ENCODE measurements at places on chromosomes 12 and 14.

DNA sequence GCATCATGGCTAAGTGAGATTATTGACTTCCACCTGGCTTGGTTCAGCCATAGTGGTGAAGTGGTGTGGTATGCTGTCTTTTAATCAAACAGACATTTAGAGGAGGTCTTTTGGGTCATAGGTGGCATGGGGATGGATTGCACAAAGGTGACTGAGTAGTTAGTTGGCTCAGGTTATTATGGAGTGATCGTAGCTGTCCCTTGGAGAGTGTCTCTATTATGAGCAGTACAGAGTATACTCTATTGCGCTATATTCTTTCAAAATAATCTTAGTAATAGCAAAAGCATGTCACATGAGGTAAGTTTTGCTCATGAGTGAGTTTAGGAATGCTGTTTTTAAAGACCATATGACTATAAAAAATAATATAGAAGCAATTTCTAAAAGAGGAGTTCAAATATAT is 60.4 kb downstream of the RASSF8 start:
- DNase-seq = no peak

DNA sequence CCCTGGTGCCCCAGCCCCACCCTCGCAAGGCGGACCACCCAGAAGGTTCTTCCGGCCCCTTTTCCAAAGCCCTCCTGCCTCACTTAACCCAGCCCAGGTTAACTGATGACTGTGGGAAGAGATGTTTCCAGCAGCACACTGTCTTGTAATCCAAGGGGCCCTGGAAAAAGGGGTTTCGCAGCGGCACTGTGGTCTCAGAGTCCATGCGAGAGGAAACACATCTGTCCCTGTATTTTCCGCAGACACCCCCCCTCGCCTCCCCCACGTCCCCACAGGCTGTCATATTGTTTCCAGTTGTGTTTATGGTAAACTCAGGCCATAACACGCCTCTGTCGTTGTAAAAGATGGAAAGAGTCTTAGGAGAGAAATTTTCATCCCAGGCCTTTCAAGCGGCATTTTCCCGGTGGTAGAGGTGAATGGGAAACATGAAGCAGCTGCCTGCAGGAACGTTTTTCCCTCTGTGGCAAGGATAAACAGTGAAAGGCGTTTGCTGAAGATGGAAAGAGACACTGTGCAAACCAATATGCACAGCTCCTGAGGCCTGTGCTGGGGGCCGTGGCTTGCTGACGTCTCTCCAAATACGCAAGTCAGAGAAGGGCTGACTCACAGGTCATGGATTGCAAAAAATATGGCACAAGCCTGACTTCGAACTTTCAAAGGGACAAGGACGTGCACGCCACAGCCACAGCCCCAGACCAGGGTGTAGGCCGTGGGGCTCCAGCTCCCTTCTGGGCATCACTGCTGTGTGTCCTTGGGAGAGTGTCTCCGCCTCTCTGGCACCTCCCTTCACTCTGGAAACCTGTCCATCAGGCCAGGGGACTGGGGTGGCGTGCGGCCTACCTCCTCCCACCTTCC is 22.5 kb upstream of the FZD10 start:
- peak; percentile 15 for DNase-seq

DNA sequence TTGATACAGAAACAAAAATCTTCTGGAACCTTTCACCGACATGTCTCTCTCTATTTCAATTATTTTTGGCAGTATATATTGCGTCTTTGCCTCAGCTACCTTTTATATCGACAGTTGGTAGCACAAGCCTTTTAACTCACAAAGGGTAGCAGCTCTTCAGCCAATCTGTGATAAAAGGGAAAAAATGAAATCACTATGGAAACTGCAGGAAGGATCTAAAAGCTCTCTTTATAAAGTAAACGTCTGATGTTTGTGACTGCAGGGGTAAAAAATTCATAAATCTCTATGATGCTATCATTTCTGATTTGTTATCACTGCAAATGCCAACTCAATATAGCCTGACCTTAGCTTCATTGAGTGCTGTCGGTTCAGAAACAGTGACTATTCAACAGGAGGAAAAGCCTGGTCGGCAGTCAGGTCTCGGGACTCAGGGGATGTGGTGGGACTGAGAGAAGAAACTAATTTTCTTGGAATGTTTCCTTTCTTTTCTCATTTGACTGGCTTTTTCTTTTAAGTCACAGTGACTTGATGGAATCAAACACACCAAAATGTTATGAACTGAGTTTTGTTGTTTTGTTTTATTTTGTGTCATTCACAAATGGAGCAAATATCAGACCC is 5.9 kb upstream of the RMST start:
- DNase-seq = no peak

DNA sequence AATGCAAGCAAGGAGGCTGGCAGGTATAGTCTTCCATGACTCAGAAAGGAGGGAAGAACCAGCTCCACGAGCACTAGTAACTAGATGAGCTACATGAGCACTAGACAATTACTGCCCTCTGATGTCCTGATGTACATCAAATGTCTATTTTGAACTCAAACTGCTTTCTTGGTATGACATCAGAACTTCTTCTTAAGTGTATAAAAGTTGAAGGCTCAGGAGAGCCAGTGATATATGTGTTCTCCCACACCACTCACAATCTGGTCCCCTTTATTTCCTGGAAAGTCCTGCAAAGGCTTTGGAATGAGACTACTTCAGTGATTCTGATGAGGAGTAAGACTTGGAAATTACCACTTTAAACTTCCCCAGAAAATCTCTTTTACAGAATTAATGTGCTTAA is 18.5 kb upstream of the DHRS7 start:
- no peak for DNase-seq

- no peak for DNase-seq
These were observed 69.9 kb downstream of the RBM19 start for GRCh38 chr12:113896194-113896593.

DNA sequence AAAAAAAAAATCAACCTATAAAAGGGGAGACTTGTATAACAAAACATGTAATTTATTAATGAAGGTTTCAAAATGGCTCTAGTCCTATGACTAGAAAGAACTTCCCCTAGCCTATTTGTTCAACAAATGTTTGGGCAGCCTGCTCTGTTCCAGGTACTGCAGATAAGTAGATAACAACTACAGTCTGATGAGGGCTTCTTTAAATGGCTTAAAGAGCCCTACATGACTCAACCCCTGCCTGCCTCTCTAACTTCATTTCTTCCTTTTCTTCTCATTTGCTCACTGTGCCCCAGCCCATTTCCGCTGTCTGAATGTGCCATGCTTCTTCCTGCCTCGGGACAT is 21.5 kb downstream of the ALDH6A1 start:
- DNase-seq = no peak

DNA sequence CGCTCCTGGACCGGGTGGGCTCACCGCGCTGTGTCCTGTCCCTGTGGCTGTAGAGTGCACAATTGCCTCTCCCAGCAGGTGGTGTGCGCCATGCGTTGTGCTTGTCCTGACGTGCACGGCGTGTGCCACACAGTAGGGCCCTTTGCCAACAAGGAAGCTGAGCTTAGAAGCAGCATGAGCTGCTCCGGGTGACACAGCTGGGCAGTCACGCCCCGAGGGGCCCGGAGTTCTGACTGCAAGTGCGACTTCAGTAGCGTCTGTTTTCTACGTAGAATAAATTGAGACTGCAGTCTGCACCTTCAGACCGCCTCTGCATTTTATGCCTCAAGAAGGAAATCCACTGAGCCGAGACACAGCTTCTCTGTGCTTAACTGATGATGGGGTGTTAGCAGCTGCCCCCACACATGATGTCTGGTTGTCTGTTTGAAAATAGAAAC is 81.6 kb downstream of the ADGRD1 start:
- DNase-seq = no peak

DNA sequence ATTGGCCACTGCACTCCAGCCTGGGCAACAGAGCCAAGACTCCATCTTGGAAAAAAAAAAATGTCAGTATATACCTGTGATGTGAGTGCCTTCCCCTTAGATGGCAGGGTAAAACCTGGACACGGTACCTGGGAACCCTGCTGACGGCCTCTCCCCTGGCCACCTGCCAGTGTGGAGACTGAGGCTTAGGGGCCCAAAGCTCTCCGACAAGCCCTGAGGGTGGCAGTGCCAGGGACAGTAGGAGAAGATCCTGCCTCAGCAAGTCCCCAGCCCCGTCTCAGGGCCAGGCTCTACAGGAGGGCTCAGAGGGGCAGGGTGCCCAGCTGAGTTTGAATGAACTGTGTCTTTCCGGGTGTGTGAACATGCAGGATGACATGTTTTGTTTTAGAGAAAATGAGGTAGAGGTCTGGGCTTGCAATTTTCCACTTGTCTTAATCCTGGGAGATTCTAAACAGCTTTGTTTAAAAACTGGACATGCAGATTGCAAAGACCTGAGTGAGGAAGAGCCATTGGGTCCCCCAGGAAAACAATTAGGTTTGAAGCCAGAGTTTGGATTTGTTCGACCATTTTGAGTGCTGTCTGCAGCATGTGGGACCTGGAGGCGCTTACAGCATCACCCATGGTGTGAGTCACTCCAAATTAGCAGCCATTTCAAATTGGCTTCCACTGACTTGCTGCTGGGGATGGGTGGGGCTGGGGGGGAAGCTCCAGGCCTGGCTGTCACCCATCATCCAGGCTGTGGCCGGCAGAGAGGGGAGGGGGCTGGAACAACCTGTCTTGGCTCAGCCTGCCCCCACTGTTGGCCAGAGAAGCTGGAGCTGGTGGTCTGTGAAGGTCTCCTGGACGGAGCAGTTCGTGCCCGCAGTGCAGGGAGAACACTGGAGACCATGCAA is 10.8 kb downstream of the TSPAN9 start:
- no peak for DNase-seq

DNA sequence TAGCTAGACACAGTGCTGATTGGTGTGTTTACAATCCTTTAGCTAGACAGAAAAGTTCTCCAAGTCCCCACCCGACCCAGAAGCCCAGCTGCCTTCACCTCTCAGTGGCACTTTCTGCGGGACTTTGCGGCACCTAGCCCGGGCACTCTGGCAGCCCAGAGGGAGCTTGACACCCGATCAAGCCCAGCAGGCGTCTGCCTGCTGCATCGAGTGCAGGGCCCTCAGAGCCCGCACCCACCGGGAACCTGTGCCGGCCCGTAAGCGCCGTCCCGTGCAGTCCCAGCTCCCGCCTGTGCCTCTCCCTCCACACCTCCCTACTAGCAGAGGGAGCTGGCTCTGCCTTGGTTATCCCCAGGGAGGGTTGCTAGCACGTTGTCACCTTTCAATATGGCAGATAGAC is 631.0 kb upstream of the STXBP6 start:
- DNase-seq = no peak

- peak; percentile 27 for DNase-seq
These were observed 696 bp upstream of the GPHN start for GRCh38 chr14:66507181-66507721.

GRCh38 chr14:64525354-64525753 is 15.2 kb upstream of the HSPA2 start:
- no peak for DNase-seq

DNA sequence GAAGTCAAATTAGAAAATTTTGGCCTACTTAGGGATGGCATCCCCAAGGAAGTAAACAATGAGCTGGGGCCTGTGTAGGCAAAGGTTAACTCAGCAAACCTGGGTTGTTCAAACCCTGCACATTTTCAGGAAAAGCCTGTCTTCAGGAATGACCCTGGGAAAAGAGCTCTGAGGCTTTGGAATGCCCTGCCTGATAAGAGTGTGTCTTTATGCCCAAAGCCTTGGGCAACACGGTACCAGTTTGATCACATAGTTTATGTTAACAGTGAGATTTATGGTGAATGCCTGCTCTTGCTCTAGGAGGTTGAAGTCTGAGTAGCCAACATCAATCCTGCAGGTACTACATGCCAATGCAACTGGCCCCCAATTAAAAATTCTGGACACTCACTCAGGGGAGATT is 28.2 kb upstream of the STAB2 start:
- no peak for DNase-seq

DNA sequence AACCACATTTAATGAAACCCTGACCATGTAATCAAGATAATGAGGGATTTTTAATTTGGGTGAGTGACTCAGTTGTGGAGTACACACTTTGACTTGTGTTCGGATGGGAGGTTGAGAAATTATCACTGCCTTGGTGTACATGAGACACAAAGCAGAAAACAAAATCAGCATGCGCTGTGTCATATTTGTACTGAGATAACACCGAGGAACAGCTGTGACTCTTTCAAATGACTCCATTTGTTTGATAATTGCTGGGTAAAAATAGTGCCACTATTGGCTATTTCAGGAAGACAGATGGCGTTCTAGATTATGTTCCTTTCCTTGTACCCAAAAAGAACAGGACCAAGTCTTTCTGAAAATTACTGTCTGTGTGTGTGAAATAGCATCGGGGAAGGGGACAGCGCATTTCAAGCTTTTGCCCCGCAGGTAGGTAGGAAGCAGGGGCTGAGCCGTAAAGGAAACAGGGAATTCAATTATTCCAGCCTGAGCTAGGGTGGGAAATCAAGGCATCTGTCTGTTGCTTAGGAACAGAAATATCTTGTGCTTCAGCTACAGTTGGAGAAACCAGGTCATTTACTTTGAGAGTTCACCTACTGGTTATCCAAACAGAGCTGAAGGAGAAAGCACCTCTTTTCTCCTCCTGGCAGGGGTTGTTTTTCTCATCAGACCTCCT is 114.3 kb downstream of the SNAPC1 start:
- DNase-seq = no peak

GRCh38 chr14:59017285-59017965 is 171.0 kb upstream of the DAAM1 start:
- no peak for DNase-seq

DNA sequence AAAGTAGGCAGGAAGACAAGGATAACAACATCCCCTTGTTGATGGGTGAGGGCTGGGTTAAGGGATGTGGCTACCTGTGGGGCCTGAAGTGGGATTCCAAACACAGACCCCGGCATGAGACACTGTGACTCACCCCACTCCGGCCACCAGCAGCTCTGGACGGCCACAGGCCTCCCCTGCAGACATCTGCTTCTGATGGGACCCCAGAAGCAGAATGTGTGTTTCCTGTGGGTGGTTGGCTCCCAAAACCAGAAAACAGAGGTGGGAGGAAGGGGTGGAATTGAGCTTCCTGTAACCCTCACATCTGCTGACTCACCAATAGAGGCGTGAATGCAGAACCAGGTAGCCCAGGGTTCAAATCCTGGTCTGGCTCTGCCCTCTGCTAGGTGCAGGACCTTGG is 216.6 kb upstream of the PWP1 start:
- no peak for DNase-seq

DNA sequence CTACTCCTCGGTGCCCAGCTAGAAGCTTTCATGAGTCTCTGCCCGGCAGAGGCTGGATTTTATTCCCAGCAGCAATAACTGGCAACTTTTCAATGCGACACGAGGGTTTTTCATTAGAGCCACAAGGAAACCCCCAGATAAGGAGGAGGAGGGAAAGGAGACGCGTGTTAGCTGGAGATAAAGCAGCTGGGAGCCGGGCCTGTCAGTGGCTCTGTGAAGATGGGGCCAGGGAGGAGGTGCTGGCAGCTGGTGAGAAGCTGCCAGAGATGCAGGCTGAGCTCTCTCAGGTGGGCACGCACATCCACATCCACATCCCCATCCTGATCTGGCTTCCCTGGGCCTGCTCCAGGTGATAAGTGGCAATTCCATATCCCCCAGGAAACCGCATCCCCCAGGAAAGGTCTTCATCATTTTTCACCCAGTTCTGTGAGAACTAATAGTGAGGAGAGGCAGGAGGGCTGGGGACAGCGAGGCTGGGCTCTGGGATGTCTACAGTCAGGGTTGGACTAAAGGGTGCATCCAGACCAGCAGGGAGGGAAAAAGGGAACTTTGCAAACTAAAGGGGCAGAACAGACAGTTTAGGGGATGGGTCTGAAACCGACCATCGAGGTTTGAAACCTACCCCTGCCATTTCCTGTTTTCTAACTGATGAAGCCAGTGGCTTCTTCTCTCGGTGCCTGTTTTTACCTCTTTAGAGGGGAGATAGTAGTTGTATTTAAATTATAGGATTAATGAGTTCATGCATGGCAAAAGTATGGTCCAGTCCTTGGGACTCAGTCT is 413.2 kb downstream of the DPF3 start:
- DNase-seq = no peak

GRCh38 chr12:64006211-64006825 is 161.8 kb downstream of the SRGAP1 start:
- DNase-seq = no peak
